HuH-7.5 (cell line): ENCODE measurements at places on chromosomes 4 and X.

DNA sequence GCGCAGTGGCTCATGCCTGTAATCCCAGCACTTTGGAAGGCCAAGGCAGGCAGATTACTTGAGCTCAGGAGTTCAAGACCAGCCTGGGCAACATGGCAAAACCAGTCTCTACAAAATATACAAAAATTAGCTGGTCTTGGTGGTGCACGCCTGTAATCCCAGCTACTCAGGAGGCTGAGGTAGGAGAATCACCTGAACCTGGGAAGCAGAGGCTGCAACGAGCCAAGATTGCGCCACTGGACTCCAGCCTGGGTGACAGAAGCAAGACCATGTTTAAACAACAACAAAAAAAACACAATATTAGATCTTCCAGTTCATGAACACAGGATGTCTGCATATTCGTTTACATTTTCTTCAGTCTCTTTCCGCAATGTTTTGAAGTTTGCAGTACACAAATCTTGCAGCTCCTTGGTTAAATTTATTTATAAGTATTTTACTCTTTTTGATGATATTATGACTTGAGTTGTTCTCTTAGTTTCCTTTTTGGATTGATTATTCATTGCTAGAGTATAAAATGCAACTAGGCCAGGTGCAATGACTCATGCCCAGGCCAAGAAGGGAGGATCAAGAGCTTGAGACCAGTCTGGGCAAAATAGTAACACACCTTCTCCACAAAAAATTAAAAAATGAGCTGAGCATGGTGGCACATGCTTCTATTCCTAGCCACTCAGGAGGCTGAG, 30.4 kb upstream of the ABCG2 start:
- no peak for DNase-seq

- no peak for DNase-seq
These were observed 14.6 kb downstream of the GRXCR1 start for GRCh38 chr4:42906891-42907759.

GRCh38 chrX:115573185-115573584, 12.2 kb downstream of the PLS3 start:
- no peak for DNase-seq

GRCh38 chrX:44731160-44731559, 112.7 kb upstream of the DUSP21 start:
- DNase-seq: no peak

GRCh38 chr4:4794421-4794820, 65.0 kb upstream of the MSX1 start:
- DNase-seq: no peak
